ENCODE measurements at places on chromosomes 5 and 9.

GRCh38 chr9:6723881-6724420 lies 33.8 kb upstream of the KDM4C start:
- DNase-seq, result no peak

GRCh38 chr5:5886812-5887486 lies 464.5 kb downstream of the ICE1 start:
- DNase-seq, result no peak

- DNase-seq, result no peak
These were observed 214.8 kb downstream of the AOPEP start for GRCh38 chr9:94941211-94941875.

DNA sequence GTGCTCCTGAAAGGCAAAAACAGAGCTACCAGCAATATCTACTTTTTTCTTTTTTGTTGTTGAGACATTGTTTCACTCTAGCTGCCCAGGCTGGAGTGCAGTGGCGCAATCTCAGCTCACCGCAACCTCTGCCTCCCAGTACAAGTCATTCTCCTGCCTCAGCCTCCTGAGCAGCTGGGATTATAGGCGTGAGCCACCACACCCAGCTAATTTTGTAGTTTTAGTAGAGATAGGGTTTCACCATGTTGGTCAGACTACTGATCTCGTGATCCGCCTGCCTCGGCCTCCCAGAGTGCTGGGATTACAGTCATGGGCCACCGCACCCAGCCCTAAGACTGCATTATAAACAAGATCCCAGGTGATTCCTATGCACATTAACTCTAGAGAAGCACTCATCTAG lies 17.0 kb downstream of the PLPP1 start:
- DNase-seq, result no peak

DNA sequence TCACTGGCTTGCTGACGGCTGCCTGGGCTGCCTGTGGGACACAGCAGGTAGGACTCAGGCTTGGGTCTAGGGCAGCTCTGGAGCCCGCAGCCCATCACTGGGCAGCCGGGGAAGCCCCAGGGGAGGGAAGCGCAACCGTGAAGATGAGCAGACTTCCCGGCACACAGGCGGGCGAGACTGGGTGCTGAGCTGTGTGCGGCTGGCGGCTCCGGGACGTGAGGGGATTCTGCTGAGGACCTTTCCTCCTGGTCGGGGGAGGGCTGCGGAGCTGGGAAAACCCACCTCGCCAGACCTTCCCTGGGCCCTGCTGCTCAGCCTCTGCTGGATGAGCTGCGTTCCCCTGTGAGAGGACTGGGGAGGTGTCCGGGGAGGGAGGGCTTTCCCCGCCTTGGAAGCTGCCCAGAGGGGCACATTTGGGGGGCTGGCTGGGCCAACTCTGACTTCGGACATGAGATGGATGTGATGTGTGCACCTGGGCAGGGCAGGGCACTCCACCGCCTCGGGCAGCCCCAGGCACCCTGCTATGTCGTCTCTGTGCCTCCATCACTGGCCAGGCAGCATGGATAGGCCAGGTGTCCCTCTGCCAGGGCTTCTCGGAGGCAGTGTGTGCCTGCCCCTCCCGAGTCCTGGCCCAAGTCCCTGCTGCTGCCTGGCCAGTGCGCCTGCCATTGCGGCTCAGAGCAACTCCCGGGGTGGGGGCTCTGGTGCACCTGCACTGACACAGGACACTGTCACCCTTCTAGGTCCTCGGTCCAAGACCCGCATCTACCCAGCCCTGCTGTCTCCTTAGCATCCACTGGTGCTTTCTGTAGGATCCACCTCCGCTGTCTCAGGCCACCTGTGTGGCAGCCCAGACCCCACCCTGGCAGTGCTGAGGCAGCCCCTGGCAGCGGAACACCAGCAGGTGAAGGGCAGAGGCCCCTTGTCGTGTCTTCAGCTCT lies 66.4 kb downstream of the COL5A1 start:
- no peak for DNase-seq

GRCh38 chr5:59615272-59615671 lies 278.3 kb downstream of the PDE4D start:
- no peak for DNase-seq

DNA sequence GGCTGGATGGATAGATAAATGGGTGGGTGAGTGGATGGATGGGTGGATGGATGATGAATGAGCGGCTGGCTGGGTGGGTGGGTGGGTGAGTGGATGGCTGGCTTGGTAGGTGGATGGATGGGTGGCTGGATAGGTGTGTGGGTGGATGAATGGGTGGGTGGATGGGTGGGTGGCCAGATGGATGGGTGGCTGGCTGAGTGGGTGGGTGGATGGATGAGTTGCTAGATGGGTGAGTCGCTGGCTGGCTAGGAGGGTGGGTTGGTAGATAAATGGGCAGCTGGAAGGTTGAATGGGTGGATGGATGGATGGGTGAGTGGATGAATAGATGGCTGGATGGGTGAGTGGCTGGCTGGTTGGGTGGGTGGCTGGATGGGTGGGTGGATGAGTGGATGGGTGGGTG lies 27.9 kb upstream of the CEP72 start:
- no peak for DNase-seq

DNA sequence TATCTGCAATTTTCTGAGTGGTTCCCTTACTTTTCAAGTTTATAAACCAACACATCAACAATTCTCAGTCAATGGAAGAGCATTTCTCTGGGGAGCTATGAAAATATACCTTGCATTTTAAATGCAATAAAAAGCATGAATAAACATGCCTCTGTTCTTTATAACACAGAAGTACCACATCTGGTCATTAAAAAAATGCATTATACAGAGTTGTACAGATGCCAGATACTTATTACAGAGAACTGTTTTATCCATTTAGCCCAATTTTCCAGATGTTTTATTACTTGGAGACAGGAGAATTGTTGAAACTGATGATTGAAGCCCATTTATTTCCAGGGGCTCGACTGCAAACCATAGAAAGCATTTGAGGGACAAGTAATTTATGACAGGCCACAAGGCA lies 19.2 kb upstream of the HEXB start:
- no peak for DNase-seq

- DNase-seq, result no peak
These were observed 55.4 kb upstream of the PPP3R2 start for GRCh38 chr9:101650142-101650541.

DNA sequence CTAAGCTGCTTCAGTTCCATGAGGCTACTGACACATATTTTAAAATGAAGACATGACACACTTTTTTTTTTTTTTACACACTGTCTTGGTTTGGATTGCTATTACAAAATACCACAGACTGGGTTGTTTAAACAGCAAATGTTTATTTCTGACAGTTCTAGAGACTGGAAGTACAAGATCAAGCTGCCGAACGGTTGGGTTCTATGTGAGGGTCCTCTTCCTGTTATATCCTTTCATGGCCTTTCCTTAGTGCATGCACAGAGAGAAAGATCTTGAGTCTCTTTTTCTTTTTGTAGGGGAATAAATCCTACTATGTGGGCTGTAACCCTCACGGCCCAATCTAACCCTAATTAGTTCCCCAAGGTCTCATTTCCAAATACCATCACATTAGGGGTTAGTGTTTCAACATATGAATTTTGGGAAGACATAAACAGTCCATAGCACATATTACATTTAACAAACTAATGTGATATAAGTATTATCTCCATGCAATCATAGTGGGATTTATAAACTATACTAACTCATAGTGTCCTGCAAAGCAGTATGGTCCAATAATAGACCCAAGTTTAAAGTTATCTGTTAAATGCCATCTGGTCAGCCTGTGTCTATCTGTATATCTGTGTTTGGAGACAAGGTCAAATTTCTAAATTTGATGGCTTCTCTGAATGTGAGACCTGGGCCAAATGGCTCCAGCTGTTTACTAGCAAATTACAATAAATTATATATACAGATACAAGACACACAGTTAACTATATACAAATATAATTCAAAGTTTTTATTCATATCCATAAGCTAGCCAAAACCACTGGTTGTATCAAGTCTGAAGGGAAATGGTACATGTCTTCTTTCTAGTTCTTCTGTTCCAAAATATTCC lies 90.3 kb upstream of the NREP start:
- DNase-seq, result no peak

GRCh38 chr5:58759745-58760144 lies 176.9 kb downstream of the RAB3C start:
- DNase-seq, result peak; percentile 71
